ENCODE measurements at places on chromosomes 2 and 18.

- no peak for DNase-seq
These were observed 105.0 kb downstream of the COL6A3 start for GRCh38 chr2:237309011-237309410.

- no peak for DNase-seq
These were observed 7.3 kb downstream of the ACMSD start for GRCh38 chr2:134845719-134846118.

- no peak for DNase-seq
These were observed 103.5 kb downstream of the ADD2 start for GRCh38 chr2:70664525-70664924.

DNA sequence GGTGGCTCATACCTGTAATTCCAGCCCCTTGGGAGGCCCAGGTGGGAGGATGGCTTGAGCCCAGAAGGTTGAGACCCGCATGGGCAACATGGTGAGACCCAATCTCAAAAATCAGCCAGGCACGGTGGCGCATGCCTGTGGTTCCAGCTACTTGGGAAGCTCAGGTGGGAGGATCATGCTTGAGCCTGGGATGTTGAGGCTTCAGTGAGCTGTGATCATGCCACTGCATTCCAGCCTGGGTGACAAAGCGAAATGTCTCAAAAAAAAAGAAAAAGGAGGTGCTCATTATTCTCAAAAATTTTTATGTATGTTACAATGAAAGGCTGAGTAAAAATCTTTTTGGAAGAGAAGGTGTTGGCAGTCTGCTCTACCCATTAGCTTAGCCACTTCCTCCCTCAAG, 106.8 kb downstream of the TSN start:
- DNase-seq, result no peak

DNA sequence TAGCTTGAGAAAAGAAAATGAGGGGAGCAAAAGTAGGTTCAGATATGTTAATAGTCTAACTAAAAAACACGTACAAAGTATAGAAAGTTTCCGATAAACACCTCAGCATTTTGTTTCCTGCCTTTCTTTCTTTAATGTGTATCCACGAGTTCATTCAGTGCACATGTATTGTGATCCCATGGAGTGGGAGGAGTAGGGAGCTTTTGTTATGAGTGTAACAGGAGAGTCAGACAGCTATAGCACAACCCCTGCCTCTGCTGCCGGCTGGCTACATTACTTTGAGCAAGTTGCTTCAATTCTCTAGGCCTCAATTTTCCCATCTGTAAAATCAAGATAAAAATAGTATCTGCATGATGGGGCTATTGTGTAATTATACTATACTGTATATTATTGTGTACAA, 249.2 kb upstream of the FIGN start:
- no peak for DNase-seq

GRCh38 chr2:64214281-64215115, 70.3 kb upstream of the PELI1 start:
- peak; percentile 26 for DNase-seq

- DNase-seq, result no peak
These were observed 14.3 kb downstream of the HTR2B start for GRCh38 chr2:231110551-231110950.

- no peak for DNase-seq
These were observed 251.2 kb upstream of the RAB6C start for GRCh38 chr2:129728035-129728972.

DNA sequence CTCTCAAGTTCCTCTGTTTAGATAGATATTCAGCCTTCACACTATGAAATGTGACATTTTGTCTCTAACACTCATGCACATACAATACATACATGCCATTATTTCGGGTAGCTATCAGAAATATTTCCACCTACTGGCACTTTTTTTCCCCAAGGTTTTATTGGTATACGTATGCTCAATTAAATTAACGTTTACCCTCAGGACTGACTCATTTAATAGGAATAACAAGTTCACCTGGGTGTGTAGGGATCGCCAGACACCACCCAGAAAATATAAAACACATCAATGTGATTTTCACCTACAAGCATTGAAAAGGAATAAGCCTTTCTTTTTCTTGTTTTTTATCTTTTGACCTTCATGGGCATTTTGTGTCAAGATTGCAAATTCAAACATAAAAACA, 138.5 kb upstream of the EPAS1 start:
- DNase-seq, result no peak

DNA sequence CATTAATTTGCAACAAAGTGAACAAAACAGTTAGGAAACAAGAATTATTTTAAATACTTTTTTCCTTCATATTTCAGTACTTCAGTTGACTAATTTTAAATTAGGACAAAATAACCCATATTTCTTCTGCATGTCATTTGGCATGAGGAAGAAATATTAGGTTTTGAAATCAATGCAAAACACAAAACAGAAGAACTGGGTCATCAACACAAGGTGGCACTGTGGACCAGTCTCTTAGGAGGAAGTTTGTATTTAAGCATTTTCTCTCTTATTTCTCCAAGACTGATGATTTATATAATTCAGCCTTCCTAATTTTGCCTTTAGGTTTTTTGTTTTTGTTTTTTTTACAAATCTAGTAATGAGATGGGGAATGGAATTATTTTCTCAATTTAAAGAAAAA, 352.8 kb upstream of the KCNH7 start:
- DNase-seq, result no peak

DNA sequence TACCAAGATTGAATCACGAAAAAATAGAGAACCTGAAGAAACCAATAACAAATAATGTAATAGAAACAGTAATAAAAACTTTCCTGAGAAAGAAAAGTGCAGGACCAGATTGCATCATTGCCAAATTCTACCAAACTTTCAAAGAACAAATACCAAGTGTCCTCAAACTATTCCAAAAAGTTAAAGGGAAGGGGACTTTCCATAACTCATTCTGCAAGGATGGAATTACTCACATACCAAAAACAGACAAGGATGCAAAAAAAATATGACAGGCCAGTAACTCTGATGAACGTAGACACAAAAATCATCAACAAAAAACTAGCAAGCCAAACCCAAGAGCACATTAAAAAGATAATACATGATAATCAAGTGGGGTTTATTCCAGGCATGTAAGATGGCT, 172.3 kb upstream of the SLC35G4 start:
- no peak for DNase-seq

DNA sequence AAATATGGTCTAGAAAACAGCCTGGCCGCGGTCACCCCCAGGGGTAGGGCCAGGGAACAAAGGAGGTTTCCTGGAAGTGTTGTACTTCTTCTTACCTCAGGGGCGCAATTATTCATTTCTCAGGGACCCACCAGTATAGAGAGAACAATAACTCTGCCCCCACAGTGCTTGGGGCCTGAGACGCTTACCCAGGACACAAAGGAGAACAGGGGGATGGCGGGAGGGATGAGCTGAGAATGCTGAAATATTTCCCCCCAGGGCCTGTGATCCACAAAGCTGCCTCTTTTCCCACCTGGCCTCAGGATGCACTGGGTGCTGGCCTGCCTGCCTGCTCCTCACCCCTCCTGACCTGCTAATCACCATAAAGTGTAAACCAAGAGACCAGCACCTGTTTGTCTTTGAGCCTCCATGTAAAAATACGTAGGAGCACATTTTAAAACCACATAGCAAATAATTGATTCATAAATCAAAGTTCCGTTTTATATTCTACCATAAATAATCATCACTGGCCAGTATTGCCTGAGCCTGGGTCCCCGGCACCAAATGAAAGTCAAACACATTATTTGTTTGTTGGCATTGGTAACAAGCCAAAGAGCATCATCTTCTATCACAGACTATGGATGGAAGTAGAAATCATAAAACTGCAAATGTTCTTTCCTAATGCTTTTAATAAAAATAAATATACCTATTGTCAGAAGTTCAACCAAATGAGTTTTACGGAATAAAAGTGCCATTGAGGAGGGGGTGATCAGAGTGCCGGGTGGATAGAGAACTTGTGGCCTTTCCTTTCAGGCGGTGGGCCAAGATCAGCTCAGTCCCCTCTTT, 67.3 kb upstream of the RMDN2 start:
- no peak for DNase-seq

DNA sequence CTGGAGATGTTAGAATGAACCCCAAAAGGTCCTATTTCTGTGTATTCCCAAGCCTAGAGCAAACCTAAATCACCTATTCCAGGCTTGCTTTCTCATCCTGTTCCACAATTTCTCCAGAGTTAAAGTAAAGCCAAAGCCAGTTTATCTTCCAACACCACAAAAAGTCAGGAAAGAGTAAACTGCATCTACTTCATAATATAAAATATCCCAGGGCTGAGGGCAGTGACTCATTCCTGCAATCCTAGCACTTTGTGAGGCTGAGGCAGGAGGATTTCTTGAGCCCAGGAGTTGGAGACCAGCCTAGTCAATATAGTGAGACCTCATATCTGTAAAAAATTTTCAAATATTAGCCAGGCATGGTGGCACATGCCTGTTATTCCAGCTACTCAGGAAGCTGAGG, 241.4 kb downstream of the CDH20 start:
- no peak for DNase-seq

DNA sequence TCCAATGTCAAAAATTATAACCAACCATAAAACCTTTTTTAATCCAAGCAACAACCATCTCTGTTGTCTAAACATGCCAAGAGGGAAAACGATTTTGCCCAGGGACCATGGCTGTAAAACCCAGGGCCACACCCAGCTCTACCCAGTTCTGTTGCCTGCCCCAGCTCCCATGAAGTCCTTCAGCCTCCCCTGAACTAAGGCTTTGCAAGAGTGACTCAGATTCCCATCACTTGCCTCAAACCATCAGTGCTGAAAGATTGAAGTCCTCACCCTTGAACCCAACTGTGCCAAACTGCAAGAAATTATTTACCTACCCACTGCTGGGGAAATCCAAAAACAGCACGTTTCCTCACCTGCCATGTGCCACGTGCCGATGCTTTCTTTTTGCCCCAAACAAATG, 102.5 kb downstream of the TFCP2L1 start:
- DNase-seq, result no peak

- no peak for DNase-seq
These were observed 28.3 kb downstream of the TWSG1 start for GRCh38 chr18:9362869-9363268.

- DNase-seq, result no peak
These were observed 195.1 kb downstream of the C1D start for GRCh38 chr2:67867735-67868134.

DNA sequence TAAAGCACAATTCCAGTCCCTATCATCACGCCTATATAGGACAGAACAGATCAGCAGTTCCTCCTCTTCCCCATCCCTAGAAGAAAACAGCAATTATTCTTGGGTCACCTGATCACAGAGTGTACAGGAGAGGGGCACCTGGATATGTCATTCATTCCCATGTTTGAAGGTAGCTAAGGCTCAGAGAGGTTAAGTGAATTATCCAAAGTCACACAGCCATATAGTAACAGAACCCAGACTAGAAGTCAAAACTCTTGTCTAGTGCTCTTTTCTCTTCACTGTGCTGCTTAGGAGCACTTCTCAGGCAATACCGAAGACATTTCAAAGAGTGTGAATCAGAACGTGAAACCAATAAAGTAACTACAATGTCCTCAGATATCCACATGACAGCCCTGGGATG, 93.0 kb upstream of the ATL2 start:
- no peak for DNase-seq

DNA sequence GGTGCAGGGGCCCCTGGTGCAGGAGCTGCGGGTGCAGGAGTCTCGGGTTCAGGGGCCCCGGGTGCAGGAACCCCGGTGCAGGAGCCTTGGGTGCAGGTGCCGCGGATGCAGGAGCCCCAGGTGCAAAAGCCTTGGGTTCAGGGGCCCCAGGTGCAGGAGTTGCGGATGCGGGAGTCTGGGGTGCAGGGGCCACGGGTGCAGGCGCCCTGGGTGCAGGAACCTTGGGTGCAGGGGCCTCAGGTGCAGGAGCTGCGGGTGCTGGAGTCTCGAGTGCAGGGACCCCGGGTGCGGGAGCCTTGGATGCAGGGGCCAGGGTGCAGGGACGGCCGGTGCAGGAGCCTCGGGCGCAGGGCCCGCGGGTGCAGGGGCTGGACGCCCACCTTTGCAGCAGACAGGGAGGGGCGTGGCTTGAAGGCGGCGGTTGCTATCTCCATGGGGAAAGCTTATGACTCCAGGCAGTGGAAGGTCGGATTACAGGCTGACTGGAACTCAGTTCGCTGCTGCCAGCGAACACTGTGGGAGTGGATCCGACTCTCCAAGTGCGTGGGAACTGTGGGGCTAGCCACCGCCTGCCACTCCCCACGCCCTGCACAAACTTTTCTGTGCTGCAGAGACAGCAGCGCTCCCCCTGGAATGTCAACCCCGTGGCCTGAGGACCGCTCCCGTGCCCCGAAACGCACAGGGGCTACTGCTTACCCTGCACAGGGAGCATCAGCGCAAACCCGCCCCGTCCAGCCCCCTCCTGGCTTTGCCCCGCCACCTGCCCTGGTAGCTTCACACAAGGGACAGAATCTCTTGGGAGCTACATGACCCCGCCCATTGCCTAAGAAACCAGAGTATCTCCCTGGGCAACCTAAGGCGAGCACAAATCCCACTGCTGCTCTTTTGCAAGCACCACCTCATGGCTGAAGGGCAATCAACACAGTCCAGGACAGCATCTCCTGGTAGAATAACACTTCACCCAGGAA, 40.3 kb downstream of the COPS9 start:
- no peak for DNase-seq

DNA sequence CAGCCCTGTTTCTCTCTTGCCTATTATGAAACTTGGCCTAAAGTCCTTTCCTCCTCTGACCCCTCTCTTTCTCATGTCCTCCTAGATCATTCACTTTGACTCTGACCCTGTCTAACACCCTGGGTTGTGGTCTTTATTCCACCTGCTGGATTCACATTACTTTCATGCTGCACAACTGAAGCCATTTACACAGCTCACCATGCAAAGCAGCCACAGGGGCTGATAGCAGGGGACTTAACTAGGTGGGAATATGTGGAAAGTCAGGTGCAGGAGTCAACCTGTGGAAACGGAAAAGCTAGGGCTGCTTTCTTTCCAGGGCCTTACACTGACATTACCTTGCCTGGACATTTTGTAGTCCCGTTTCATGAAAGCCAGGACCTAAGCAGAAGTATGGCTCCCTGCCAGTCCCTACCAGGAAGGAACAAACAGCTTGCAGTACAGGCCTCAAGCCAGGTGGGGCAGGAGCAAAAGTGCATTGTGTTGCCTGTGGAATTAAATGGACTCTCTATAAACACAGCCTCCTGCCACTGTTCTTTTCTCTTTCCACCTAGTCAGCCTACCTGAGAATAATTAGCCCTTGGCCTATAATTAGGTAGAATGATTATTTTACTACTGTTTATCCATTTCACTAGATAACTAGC, 11.8 kb downstream of the MAPRE3 start:
- no peak for DNase-seq

Measured in activated CD4-positive, alpha-beta T cell treated with anti-CD3 and anti-CD28 coated beads, Interleukin-2, amount 50 U/mL, for 4 hours (primary cell).